ENCODE measurements at places on chromosomes 11 and 22. TPM values are rescaled to one million over a fixed set of nuclear protein-coding genes. Genes with fewer than 3 reads are reported as not detected.

The C22orf42 gene
- total RNA-seq: not detected

The GUCY1A2 gene
- total RNA-seq: 0.84 TPM

The C22orf23 gene
- not detected for total RNA-seq

The RTN4RL2 gene
- 0.56 TPM for total RNA-seq

The DDX25 gene
- total RNA-seq: not detected

The SBF1 gene
- total RNA-seq: 55.0 TPM

The MRPL17 gene
- total RNA-seq: 37.1 TPM

The ZNF280A gene
- not detected for total RNA-seq

GRCh38 chr22:50134481-50134880 is 36.0 kb upstream of the PANX2 start:
- ATAC-seq: no peak

DNA sequence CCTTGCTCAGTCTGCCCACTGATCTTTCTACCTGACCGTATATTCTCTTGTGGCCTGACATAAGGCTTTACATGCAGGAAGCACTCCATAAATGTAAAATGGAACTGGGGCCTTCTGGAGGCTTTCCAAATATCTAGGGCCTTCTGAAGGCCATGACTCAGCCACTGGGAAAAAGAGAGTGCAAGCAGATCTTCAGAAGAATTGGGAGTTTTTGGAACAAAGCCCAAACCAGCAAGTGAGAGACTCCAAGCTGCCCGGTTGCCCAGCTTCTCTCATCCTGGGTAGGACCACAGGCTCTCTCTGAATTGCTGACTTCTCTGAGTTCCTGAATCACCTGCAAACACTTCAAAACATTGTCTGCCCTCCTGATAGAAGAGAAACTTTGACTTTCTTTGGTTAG is 107.9 kb upstream of the BMAL1 start:
- no peak for ATAC-seq

- ATAC-seq: no peak
Observed at GRCh38 chr22:35329114-35329847, 29.6 kb downstream of the TOM1 start.

DNA sequence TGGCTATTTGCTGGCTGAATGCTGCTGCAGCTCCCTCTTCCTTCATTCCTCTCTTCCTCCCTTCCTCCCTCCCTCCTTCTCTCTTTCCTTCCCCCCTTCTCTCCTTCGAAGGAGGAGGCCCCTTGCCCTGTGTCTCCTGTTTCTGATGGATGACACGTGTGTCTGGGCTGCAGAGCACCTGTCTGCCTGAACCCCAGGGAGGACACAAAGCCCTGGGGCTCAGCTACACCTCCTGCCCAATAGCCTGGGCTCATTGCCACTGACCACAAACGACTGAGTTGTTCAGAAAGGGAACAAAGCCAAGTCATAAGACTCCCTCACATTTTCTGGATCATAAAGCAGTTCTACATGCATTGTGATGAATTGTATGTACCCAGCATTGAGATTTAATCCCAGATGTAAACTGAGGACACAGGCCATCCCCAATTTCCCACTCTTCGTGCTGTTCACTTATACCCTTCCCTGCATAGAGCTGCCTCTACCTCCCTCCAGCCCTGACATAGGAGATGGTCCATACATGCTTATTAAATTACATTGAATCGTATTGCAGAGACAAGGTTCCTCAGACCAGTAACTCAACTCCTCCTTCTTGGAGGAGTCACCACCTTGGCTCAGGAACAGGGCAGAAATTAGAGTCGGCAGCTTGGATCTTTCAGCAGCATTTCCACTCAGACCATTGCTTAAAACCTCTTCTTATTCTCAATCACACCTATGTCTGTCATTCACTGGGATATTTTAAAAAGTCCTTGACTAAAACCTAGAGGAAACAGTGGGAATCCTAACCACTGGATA is 1.2 kb downstream of the CSRP3 start:
- no peak for ATAC-seq

- ATAC-seq: no peak
Observed at GRCh38 chr11:14975252-14975587, 3.1 kb upstream of the CALCA start.

- ATAC-seq: peak; percentile 79
Observed at GRCh38 chr11:20363500-20364340, at the start of gene HTATIP2. TSS of gene HTATIP2 (plus strand) at chr11:20363714. CDS start at chr11:20364238, 524 bp downstream.

DNA sequence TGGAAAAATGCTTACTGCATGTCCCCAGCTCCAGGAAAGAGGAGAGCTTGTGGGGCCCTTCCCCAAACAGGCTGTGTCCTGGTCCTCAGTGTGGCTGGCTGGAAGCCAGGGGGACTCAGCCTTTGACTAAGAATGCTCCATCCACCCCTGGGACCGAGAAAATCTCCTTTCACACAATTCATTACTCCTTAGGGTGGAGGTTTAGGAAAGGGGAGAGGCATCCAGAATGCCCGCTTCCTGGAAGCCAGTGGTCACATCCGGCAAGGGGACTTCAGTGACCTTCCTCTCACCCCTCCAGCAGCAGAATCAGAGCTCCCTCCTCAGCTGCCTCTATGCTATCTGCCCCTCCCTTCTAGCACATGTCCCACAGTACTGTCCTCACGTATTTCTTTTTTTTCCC is 21.9 kb downstream of the ATG16L2 start:
- ATAC-seq: peak; percentile 3

DNA sequence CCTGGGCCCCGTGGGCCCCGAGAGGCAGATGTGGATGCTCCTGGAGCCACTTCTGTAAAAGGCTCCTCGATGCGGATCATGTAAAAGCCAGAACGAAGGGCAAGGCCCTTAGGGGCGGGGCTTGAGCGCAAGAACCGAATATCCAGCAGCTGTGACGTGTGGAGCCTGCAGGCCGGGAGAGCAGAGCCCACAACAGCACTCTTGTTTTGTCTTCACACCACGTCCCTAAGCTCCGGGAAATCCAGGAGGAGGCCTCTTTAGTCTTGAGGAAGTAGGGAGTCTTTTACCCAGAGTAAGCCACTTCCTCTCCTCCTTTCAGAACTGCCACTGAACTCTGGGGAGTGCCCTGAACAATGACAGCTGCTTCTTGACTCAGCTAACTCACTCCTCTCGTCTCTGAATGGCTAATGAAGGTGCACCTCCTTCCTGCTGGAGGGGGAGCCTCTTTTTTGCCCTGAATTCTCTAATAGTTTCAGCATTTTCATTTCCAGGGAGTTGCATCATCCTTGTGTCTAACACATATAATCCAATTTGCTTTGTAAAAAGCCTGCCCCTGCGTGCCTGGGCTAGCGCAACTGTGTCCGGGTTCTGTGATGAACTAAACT is 12.5 kb downstream of the L3MBTL2 start:
- ATAC-seq: peak; percentile 94

- ATAC-seq: peak; percentile 26
Observed at GRCh38 chr11:119693253-119693815, 35.7 kb downstream of the NECTIN1 start.

DNA sequence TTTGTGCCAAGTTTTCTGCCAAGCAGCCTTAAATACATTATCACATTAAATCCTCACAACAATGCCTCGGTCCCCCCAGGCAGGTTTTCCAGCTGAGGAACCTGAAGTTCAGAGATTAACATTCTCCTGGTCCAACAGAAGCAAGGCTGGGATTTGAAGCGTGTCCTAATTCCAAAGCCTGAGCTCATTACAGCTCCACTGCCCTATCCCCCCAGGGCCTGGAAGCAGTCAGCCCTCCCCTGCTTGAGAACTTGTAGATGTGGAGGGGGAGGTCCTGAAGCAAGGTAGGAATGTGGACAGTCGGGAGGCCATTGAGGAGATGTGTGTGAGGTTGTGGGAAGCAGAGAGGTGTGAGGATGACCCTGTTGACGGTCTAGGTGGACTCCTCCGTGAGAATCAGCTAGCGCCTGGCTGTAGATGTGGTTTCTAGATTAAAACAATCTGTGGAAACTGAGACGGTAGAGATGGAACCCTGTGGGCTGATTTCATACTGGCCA is 8.1 kb downstream of the GRAMD1B start:
- peak; percentile 28 for ATAC-seq

GRCh38 chr22:50545522-50546325 is at the start of gene KLHDC7B:
TSS of gene KLHDC7B (plus strand) at chr22:50545899. CDS start at chr22:50546244, 345 bp downstream.
- ATAC-seq: no peak

- no peak for ATAC-seq
Observed at GRCh38 chr22:36568846-36569245, 39.9 kb upstream of the EIF3D start.

GRCh38 chr11:14722496-14722895 is 78.9 kb downstream of the PDE3B start:
- ATAC-seq: no peak

DNA sequence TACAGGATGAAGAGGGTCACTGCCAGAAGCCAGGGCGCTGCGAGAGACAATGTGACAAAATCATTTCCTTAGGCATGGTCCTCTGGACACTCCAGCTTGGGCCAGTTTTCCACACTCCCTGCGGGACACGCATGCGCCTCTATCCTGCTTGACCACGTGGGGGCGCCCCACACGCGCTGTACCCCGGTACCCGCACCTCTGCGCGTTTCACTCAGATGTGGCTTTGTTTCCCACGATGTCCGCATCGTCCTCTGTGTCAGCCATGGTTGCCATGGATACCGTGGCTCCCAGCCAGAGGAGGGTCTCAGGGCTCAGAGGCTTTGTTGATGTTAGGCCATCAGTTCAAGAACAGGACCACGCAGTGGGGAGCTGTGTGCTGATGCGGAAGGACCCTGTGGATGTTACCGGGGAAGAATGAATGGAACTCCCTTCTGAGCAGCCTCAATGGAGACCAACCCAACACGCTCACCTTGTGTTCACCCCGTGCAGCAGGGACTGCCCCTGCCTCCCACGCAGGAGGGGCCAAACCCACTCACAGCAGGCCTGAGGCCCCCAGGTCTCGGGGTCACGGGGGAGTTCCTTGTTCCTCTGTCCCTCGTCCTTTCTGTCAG is 101.1 kb upstream of the SLC22A12 start:
- peak; percentile 84 for ATAC-seq

- no peak for ATAC-seq
Observed at GRCh38 chr11:96065379-96065778, 141.5 kb upstream of the MTMR2 start.

DNA sequence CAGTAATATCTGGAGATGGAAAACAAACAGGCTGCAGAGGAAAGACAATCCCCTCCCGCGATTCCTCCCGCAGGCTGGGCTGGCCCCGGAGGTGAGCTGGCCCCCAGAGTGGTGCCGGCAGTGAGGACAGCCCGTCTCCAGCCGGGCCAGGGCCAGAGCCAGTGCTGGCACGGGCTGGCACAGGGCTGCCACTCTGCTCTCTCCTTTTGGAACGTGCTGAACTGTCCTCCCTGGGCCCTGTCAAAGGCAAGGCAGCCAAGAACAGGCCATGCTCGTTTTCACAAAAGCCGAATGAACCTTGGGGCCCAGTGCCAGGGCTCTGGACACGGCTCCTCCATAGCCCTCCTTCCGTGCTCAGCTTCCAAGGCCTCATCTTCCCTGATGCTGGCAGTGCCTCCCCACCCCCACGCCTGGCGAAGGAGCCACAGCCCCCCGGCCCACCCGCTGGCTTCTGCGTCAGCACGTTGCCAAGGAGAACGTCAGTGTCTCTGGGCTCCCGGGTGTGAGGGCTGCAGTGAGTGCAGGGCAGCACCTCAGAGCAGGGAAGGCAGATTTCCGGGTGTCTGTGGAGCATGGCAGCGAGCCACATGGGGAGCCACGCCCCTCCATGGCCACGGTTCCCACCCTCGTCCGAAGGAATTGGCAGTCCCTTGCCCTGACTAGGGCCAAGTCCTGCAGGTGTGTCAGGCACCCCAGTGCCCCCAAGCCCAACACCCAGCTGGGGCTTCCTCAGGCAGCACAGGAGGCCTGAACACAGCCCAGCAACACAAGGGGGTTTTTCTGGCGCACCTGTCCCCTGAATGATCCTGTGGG is 28.6 kb downstream of the GNAZ start:
- no peak for ATAC-seq

GRCh38 chr11:130434521-130435223 is 6.3 kb upstream of the ADAMTS8 start:
- ATAC-seq: peak; percentile 82

DNA sequence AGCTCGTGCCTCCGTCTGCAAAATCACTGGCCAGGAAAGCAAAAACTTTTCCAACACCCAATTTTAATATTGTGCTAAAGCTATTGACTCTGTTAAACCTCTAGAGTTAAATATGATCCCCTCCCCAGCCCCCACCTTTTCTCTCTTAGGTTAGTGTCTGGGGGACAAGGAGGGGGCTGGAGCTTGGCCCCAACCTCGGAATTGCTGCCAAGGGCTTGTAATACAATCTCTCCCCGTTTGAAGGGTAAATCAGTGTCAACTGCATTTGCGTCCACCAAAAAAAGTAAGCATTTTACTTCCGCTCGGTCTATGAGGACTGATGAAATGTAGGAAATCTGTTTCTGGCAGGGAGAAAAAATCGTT is at the start of gene GAS2:
TSS of gene GAS2 (plus strand) at position 287 of the 363 bp plus-strand sequence. CDS start 8,259 bp downstream, outside the sequence.
- no peak for ATAC-seq

GRCh38 chr22:22508274-22509176 is at the start of gene ZNF280B:
TSS of gene ZNF280B (minus strand) at chr22:22508742. CDS start at chr22:22489398, 19,344 bp downstream.
- ATAC-seq: peak; percentile 69

DNA sequence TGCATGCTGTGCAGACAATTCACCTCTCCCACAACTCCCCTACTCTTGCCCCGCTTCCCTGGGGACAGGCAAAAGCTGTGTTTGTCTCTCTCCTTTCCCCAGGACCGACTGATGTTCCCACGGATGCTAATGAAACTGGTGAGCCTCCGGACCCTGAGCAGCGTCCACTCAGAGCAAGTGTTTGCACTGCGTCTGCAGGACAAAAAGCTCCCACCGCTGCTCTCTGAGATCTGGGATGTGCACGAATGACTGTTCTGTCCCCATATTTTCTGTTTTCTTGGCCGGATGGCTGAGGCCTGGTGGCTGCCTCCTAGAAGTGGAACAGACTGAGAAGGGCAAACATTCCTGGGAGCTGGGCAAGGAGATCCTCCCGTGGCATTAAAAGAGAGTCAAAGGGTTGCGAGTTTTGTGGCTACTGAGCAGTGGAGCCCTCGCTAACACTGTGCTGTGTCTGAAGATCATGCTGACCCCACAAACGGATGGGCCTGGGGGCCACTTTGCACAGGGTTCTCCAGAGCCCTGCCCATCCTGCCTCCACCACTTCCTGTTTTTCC is 1.4 kb upstream of the MADD start:
- no peak for ATAC-seq

DNA sequence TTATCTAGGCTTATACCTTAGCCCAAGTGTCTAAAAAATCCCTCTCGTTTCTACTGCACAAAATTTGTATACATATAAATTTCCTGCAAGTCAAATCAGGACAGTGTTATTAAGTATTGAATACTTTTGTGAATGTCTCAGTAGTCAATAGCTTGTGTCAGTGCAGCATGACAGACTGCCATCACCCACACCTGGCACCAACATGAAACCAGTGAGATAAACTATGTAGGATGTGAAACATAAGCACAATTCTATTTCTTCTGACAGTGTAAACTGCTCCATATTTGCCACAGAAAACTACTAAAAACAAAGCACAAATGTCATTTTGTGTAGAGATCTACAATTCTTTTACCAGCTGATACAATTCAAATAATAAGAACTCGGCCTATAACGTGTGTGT is 542.1 kb upstream of the LUZP2 start:
- ATAC-seq: no peak

DNA sequence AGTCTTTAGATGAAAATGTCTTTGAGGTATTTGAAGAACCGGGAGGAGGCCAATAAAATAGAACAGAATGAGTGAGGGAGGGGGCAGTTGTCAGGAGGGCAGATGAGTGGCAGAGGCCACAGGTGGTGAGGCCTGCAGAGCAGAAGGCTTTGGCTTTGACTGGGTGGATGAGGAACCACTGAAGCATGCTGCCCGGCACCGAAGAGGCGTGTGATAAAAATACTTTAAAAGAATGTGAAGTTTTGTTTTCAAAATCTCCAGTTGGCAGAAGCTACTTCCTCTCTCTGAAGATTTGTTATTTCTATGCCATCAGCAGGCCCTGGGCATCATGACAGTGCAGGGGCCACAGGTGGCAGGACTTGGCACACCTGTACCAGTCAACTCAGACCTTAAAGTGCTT is 6.3 kb downstream of the MS4A12 start:
- peak; percentile 41 for ATAC-seq
